ENCODE measurements at places on chromosomes 11 and 22.

DNA sequence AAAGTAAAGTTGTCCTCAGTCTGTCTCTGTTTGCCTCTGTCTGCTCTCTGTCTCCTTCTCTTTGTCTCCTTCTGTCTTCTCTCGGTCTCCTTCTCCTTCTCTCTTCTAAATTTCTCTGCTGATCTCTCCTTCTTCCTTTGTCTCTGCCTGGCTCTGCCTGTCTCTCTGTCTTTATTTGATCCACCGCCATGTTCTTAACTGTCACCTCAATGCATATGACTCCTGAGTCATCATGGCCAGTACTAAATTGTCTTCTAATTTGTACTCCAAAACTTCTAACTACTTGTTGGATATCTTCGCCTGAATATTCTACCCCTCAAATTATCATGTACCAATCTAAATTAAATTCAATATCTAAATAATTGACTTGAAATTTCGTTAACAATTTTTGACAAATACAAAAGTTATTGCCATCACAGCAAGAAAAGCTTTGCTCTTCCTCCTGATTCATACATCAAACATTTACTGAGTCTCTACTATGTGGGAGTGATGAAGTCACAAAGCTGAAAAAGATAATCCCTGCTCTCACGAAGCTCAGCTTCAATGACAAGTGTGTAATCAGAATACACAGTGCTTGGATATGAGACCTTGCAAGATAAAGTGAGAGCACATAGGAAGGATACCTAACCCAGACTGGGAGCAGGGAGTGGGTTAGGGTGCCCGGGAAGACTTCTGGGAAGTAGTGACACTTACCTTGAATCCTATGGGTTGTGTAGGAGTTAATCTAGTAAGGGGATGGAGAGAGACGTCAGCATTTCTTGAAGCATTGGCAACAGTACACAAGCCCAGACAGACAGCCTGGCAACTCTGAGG, 193.0 kb downstream of the MAML2 start:
- no peak for DNase-seq

DNA sequence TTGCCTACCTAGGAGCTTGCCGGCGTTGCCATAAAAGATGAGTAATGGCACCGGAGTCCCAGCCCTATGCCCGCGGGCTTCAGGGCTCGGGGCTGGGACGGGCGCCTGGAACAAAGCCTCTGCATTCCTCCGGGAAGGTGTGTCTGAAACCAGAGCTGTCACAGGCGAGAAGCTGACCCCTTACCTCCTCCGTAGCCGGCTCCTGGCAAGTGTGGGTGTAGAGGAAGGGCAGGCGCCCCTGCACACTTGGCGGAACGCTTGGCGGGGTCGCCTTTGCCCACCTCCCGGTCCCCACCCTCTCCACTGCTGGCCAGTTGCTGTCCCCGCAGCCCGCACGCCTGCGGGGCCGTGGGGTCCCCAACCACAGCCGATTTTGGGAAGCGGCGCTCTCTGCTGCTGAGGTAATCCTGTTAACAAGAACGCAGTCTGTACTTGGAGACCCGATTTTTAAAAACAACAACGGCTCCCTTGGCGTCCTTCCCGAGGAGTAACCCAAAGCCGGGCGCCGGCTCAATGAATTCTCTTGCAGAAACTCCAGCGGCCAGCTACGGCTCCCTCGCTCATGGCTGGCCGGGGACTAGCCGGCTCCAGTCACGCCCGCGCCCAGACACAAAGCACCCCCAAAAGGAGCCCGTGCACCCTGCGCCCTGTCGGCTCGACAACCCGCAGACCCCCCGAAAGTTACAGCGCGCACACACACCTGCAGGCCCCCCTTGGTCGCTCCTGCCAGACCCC, 89.2 kb downstream of the PLEKHA7 start:
- DNase-seq, result no peak

GRCh38 chr11:45885274-45885920, at the start of gene MAPK8IP1:
MAPK8IP1 (plus strand) TSS chr11:45885651; CDS start chr11:45885821, 170 bp downstream.
- peak; percentile 23 for DNase-seq

GRCh38 chr11:124170801-124171586, 12.2 kb upstream of the OR10D3 start:
- no peak for DNase-seq

DNA sequence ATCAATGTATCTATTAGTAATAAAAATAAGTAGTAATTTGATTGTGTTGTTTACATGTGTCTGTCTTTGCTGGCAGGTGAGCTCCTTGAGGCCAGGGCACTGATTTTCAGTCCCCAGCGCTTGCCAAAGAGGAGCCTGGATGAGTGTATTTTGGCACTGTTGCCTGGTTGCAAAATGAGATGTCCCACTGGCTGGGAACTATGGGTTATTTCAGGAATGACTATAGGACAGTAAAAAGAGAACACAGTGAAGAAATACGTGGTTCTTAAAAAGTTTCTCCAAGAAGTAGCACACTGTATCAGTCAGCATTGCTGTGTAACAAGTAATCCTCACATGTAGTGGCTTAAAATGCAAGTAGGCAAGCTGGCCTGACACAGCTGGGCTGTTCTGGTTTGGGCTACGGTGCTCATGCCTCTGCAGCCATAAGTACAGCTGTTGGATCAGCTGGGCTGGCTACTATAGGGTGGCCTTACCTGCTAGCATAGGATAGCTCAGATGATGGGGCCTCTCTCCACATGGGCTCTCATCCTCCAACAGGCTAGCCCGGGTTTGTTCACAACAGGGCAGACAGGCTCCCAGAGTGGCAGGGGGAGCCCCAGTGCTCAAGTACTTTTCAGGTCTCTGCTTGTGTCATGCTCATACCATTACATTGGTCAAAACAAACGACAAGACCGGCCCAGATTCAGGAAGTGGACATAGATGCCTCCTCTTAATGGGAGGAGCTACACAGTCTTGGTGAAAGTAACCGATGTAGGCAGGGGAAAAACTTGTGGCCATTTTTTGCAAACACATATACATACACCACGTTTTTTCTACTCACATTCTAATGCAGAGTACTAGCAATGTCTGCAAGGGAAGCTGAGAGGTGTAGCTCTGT, 399.1 kb downstream of the LARGE1 start:
- DNase-seq, result no peak

GRCh38 chr22:44410451-44410991, 87.5 kb downstream of the RTL6 start:
- DNase-seq, result no peak

- no peak for DNase-seq
Measured at GRCh38 chr22:46125816-46126765, 24.2 kb upstream of the PPARA start.

- DNase-seq, result no peak
Measured at GRCh38 chr11:94224078-94224477, 80.3 kb upstream of the IZUMO1R start.

GRCh38 chr11:43935424-43935979, 6.9 kb upstream of the C11orf96 start:
- no peak for DNase-seq

- DNase-seq, result no peak
Measured at GRCh38 chr11:130403271-130403804, 25.1 kb downstream of the ADAMTS8 start.

- no peak for DNase-seq
Measured at GRCh38 chr22:23984430-23984829, 4.5 kb downstream of the GSTT2 start.
